ENCODE measurements at places on chromosomes 12 and 14.

- DNase-seq = no peak
These were observed 25.0 kb downstream of the ERP27 start for GRCh38 chr12:14913381-14913781.

GRCh38 chr12:107311682-107312081 is 218.3 kb upstream of the CRY1 start:
- no peak for DNase-seq

- DNase-seq = no peak
These were observed 130.7 kb downstream of the OTOGL start for GRCh38 chr12:80230068-80230467.

DNA sequence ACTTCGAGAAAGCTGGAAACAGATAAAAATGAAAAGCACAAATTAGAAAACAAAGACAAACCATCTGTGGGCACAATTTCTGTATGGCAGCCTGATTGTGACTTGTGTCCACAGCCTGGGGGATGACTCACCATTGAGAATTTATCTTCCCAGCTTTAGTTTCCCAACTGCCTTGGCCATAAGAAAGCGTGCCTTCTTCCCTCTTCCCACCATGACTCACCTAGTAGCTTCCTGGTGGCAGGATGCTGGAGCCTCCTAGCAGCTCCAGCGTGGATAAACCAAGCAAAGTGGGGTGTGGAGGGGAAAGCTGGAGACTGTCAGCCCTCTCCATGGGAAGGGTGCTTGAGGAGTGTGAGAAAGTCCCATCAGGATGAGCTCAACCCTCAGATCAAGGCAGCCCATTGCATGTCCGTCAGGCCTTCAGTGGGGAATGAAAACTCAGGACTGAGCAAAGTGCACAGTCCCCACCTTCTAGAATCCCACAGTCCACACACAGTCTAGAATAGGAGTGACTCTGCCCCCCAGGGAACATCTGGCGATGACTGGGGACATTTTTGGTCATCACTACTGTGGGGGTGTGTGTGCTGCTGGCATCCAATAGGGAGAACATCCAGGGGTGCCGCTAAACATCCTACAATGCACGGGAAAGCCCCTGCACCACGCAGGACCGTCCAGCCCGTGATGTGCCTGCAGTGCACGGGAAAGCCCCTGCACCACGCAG is 22.4 kb upstream of the SERPINA6 start:
- no peak for DNase-seq

DNA sequence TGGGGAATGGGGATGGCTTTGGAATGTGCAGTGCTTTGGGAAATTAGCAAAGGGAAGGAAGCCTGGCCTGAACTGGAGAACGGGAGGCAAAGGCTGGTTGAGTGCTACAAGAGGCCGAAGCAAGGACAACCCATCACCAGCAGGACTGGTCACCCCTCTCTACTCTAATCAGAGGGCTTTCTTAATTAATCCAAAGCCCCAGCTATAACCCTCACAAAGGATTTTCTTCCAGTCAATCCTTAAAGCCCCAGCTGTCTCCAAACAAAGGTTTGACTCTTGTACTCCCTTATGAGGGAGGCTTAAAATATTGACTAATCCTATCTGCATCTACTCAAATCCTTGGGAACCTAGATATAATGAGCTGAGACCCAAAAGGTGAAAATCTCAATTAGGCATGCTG is 256.3 kb downstream of the NTF3 start:
- DNase-seq = no peak

DNA sequence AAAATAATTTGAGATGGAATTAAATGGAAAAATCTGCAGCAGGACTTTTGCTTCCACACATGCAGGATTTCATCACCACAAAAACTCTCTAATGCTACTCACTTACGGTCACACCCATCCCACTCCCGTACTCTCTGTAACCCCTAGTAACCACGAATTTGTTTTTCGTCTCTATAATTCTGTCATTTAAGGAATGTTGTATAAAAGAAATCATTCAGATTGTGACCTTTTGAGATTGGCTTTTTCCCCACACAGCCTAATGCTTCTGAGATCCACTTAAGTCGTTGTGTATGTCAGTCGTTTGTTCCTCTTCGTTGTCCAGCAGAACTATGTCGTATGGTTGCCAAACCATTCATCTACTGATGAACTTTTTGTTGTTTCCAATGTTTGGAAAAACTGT is 19.8 kb upstream of the PZP start:
- DNase-seq = no peak
